GM12891 (cell line): ENCODE measurements at places on chromosomes 2 and 18.

DNA sequence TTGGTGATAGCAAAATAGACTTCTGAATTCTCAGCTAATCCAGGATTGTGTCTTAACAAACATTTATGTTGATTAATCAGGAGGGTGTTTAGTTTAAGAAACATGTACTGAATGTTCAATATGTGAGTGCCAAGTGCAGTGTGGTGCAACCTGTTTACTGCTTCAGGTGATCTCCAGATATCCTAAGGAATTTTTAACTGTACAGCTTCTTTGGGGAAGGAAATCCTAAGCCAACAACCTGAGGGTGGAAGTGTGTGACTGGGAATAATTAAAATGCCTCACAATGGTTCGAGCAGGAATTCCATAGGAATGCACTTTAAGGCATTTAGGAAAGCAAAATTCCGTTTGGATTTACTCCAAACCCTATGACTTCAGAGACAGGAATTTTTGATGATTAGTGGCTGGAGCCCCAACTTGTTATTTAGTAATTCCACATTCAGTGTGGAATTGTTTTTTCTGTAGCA lies 16.4 kb downstream of the CRIM1 start:
- DNase-seq = no peak

- no peak for DNase-seq
These were observed 481 bp downstream of the DCDC2C start for GRCh38 chr2:3703757-3704355.

- DNase-seq = no peak
These were observed 175.7 kb downstream of the ZNF516 start for GRCh38 chr18:76319366-76319765.

DNA sequence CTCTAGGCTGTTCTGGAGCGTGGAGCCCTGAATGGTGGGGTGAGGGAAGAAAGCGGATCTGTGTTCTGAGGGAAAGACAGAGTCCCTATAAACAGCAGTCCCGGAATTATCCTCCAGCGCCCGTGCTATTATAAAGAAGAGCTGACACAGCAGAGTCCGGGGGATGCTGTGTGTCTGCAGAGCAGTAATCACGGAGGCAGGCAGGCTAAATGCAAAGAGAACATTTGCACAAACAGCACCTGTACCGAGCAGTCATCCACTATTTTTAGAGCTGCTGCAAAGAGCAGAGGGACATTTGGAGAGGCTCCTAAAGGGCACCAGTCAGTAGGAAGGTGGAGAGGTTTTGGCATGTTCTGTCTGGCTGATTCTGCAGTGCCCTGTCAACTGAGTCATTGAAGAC lies 293.8 kb upstream of the SLC14A2 start:
- no peak for DNase-seq

- no peak for DNase-seq
These were observed 10.5 kb upstream of the FAM124B start for GRCh38 chr2:224412141-224413015.

DNA sequence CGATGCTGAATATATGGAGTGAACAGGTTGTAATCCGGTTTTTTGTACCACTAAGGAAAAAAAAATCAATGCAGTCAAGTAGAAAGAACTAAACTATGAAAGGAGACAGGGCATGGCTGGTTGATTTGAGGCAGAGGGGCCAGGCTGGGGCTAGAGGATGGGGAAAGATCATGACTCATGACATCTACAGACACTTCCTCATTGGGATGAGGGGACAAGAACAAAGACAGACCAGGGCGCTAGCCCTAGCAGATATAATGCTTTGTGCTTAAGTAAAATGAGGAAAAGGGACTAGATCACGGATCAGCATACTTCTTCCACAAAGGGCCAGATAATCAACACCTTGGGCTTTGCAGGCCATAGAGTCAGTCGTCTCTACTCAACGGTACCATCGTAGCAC lies 55.8 kb downstream of the ST6GAL2 start:
- DNase-seq = no peak

GRCh38 chr2:200618590-200619021 lies 32.8 kb downstream of the AOX1 start:
- no peak for DNase-seq

DNA sequence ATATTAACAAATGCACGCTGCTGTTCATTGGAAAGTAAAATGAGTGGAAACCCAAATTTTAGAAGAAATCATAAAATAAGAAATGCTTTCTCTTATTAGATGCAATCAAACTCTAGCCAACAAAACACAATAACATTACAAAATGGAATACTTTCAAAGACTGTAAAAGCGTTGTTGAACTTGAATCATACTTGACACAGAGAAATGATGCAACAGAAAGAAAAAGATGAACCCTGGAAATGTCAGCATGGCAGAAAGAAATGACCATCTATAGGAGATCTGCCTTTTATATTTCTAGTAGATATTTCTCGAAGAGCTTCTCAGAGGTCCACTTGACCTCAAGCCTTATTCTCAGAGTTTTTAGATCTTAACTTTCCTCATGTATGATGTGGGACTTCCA lies 170.6 kb upstream of the MEIS1 start:
- DNase-seq = no peak

DNA sequence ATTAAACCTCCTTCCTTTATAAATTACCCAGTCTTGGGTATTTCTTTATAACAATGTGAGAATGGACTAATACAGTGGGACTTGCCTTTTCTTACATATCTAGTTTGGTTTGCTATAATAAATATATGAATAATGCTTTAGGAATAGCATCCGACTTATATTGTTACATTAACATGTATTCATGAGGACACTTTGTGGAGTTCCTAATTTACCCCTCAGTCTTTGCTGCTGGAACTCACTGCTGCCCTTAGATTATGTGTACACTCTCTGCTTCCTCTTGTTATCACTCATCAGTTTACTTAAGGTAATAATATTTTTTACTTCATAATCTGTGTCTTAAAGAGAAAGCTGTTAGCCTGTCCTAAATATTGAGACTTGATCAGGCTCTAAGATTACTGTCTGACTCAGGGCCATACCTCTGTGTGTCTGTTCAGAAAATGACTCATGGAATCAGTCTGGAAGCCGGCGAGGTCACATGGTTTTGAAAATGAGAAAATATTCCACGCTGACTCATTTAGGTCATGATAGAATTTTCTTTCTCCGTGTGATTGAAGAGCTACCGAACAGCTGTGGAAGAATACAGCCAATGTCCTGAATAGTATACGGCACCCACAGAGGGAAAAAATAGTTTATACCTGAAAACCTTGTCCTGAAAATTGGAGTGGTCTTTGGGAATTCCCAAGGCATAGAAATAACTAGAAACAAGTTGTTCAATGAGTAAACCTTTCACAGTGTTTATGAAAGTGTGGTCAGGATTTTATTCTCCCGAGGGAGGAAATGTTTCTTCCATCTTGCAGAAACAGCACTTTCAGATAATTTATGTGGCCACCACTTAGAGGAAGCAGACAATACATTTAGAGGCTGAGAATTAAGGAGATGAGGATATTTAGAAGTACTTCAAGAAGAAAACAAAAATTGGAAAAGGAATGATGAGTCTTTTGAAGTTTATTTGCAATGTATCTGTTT lies 156.4 kb downstream of the DSEL start:
- DNase-seq = no peak

GRCh38 chr2:43049836-43050801 lies 176.3 kb downstream of the ZFP36L2 start:
- DNase-seq = no peak

GRCh38 chr2:186328838-186329237 lies 157.2 kb upstream of the ZC3H15 start:
- DNase-seq = no peak

DNA sequence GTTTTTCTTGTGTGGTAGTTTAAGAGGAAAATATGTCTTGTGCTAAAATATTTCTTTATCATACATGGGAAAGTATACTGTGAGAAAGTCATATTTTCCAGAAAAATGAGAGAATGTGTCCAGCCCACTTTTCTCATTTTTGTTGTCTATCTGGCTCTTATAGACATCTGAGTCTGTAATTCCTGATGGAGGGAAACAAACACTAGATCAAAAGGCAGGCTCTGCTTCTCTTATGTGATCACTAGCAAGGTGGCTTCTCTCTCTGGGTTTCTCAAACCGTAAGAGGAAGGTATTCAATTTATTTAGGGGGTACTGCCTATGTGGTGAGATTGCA lies 40.0 kb upstream of the PEX13 start:
- DNase-seq = no peak

DNA sequence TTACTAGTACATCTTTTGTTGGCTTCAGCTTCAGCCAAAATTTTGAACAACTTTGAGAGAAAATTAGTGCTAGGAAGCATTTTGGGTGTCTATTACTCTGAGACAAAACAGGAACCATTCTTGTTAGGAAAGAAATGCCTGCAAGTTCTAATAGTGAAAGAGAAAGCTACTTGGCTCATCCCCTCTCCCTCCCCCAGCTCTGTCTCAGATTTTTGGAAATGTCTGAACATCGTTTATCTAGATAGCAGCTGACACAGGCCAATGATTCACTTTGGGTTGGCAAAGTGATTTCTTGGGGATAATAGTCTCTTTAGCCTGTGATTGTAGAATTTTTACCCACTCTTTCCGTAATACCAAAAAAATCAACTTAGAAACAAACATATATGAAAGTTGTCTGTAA lies 42.3 kb upstream of the PTPRM start:
- no peak for DNase-seq

GRCh38 chr2:53744395-53745065 lies 23.1 kb upstream of the CHAC2 start:
- DNase-seq = no peak

- DNase-seq = no peak
These were observed 16.3 kb upstream of the ATOH8 start for GRCh38 chr2:85737481-85737880.

GRCh38 chr2:223696719-223697118 lies 94.6 kb upstream of the SCG2 start:
- DNase-seq = no peak

GRCh38 chr2:96249654-96250053 lies 16.1 kb downstream of the TMEM127 start:
- no peak for DNase-seq

DNA sequence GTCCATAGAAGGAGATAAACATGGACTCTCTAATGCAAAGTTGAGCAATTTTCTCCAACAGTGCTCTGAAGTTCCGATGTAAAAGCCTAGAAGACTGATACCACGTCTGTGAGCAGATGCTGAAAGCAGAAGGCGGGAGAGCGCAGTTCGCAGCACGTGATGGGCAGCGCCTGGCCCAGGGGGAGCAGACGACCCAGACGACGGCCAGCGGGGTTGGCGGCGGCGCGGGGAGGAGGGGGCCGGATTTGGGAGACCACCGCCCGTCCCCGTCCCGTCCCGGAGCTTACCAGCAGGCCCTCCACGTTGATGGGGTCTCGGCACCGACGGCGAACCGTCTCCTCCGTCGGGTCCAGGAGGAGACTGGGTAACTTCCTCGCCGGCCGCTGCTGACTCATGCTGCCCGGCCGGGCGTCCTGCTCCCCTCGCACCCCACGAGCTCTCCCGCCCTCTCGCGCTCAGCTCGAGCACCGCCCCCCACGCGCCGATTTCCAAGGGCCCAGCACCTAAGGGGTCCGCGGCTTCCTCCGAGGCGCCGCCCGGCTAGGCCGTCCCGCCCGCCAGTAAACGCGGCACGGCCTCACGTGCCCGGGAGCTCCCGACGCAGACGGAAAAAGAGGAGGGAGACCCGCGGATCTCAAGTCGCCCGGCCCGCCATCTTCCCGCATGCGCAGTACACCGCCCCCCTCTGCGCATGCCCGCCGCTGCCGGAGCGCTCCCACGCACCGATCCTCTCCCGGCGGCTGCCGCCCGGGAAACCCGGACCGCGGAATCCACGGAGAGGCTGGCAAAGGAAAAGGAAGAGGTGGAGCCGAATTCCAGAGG lies at the start of gene E2F6:
E2F6 (minus strand) TSS at position 677 of the 822 bp plus-strand sequence; CDS start at position 395, 282 bp downstream.
- DNase-seq = peak; percentile 78

DNA sequence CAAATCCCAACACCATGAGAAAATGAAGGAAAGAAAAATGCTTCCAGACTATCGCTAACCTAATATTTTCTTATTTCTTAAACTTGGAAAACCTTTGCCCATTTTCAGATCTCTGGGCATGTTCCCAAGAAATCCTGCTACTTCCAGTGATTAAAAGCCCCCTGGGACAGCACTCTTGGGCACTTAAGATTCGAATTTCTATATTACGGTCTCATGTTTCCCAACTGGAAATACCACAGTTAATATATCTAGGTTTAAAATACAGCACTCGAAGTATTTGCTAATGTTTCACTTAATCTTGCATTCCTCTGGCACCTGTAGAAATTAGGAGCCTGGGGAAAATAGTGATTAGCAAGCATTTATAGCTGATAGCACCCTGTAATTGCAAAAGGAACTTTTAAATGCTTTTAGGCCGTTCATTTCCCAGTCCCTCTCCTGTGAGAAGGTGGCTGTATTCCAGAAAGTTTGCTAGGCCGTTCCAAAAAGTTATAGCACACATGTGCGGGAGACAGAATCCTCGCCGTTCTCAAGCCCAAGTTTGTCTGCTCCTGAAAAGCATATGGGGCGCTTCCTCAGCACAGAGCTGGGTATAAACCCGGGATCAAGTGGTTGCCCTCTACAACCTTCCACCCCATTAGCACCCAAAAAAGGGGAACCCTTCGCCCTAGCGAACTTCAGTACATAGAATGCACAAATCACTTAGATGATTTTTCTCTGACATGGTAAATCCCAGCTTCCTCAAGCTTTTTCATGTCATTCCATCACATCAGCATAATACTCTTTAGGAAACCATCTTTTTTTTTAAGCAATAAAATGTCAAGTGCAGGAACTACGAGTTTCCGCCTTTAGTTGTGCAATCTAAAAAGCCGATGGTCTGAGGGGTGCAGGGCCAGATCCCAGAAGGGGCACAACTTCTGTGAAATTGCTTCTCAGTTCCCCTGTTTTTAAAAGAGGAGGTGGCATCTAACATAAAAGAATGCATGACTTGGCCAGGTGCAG lies 60.6 kb downstream of the DIPK1C start:
- no peak for DNase-seq

- no peak for DNase-seq
These were observed 3.7 kb upstream of the GAREM2 start for GRCh38 chr2:26169226-26169625.

DNA sequence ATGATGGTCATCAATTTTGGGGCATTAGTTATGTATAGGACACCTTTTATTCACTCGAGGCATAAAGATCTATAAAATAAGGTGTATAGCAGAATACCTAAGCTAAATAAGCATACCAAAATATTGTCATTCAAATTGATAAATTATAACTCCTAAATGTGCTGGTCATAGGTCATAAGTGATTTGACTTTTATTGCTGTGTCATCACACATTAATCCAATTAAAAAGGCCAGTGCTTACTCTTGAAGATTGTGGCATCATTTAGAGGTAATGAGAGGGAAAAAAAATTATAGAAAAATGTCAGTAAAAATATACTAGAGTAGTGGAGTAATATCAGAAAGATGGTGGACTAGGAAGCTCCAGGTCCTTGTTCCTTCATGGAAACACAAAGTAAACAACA lies 346.9 kb upstream of the LRRTM1 start:
- no peak for DNase-seq

GRCh38 chr2:95342556-95343320 lies 45.6 kb downstream of the KCNIP3 start:
- DNase-seq = no peak
